ENCODE measurements at places on chromosomes 12 and 14.

DNA sequence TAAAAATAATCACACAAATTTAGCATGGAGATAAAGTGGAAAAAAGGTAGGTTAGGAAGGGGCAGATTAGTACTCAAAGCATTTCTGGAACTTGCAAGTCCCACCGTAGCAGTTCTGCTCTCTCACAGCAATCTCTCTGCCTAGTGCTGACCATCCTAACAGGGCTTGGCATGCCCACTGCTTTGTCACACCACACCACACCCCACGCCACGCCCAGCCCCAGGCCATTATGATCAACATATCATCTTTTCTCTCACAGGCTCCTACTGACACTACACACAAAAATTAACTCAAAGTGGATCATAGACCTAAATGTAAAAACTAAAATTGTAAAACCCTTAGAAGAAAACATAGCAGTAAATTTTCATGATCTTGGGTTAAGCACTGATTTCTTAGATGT, 273.7 kb downstream of the DAD1 start:
- no peak for DNase-seq

DNA sequence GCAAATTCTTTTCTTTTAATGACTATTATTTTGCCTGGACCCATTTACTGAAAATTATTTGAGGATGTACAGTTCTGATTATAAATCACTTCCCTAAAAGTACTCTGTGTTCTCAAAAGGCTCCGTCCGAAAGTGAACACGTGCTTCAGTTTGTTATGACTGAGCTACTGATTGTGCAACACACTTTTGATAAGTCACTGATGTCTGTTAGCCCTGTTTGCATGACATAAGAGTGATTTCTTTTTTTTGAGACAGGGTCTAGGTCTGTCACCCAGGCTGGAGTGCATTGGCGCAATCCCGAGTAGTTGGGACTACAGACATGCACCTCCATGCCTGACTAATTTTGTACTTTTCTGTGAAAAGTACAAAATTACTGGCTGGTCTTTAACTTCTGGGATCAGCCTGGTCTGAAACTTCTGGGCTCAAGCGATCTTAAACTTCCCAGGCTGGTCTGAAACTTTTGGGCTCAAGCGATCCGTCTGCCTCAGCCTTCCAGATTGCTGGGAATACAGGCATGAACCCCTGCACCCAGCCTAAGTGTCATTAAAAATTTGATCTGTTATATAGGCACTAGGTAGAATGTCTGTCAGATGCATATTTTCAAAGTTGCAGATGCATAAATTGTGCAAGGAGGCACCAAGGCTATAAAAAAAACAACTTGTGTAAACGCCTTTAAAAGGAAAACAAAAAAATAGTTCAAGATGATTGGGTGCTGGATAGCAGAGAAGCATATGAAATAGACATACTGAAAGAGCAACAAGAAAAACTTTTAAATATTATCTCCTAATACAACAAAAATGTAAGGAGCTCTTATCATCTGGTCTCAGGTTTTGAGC, 111.5 kb downstream of the SRGAP1 start:
- DNase-seq = no peak

DNA sequence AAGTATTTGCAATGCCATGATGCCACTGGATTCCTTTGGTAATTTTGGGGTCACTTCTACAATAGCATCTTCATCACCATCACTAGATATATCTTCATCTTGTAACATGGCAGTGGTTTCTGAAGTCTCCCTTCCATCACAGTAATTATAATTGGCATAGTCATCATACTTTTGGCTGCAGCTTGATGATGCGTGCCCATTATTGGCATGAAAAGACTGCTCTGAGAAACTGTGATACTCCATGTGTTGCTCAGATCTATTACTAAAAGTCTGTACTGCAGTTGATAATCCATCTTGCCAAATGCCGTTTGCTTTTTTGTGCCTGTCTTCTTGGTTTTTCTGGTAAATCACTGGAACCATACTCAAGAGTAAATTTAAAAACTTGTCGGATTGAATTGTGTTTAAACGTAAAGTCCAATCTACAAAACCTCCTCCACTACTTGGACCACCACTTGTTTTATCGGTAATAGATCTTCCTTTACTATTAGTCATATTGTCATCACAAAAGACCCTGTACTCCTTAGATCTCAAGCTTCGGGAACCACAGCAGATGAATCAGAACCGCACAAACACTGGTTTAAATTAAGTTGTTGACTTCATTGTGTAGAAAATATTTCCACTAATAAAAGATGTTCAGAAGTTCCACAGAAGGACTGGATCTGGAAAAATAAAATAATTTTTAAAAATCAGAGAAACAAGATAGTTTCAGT, 29.9 kb downstream of the SLC41A2 start:
- DNase-seq = no peak

DNA sequence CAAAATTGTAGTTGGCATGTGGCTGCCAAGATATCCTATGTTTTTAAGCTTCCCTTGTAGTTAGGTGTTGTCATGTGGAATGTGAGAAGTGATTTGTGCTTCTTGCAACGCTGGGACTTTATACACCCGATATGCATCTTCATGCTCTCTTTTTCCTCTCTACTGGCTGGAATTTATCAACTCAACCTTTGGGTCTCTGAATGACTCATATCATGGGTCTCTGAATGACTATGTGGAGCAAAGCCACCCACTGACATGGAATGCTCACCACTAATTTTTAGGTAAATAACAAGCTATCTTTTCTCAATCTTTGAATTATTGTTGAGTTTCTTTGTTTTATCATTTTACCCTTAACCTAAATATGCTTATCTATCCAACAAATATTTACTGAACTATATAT, 144.6 kb downstream of the ATP23 start:
- DNase-seq = no peak

- DNase-seq = no peak
Observed at GRCh38 chr14:74898694-74899093, 17.0 kb downstream of the DLST start.

- no peak for DNase-seq
Observed at GRCh38 chr14:69855180-69855832, 23.9 kb upstream of the SMOC1 start.

DNA sequence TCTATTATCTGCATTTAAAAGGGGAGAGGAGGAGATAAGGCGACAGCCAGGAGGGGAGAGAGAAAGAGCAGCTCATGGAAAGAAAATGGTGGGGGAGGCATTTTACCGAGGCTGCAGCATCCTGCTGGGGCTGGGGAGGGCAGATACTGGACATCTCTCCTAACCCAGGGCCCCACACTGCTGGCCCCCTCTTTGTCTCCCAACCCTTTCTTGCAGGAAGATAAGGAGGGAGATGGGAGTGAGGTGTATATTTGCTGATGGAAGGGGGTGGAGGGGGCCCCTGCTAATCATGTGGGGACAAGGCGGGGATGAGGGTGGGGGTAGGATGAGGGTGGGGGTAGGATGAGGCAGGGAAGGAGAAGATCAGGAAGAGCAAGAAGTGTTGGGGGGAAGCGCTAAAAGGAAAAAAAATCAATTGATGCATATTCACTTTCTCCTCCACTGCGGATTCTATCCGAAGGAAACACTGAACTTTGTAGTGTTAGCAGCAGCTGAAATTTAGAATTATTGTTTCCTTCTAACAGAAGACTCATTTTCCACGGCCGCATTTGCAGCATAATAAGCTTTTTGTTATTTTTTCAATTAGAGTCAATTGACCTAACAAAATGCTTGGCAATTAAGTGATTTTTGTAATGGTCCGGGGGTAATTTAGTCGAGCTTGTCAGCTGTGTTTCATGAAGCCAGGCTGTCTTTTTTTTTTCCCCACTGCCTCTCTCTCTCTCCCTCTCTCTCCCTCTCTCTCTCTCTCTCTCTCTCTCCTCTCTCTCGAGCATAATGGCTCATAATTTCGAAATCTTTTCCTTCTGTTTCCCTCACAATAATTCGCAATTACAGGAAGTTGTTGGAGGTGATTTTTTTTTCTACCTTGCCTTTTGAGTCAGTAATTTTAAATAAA, 1134.6 kb downstream of the BCL11B start:
- DNase-seq = no peak

DNA sequence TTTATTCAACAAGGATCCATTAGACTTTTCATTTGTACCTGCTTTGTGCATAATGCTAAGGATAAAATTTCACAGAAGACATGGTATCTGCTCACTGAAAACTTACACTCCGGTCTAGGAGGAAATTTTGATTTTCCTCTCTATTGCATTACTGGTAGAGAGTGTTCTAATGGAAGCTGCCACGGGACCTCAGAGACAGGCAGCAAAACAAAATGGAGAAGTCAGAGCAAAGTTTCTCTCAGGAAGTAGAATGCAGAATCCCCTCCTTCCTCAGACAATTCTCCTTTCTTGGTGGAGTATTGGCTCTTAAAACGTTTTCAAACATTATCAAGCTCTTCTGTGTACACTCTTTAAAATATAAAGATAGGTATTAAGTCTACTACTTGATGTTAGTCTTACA, 12.3 kb downstream of the CLEC2B start:
- no peak for DNase-seq

GRCh38 chr12:71896205-71896882, 42.3 kb upstream of the TPH2 start:
- DNase-seq = no peak

- DNase-seq = no peak
Observed at GRCh38 chr14:105343194-105343593, 28.6 kb downstream of the PACS2 start.

DNA sequence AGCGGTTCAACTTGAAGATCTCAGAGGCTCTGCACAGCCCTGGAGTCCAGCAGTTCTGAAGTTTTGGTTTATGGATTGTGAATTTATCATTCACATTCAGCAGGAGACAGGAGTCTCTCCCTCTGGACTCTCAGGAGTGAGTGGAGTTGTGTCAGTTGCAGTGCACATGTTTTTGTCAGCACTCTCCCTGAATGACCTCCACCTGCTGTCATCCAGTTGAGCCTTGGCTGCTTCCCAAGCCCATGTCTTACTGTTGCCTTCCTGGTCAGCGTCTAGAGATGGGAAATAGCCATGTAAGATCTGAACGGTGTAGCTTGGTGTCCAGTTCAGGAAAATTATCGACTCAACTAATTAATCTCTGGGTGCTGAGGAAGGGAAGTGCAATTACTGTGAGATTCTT, 133.2 kb downstream of the PRKCH start:
- DNase-seq = no peak

GRCh38 chr12:44002607-44003006, 166.7 kb downstream of the TMEM117 start:
- no peak for DNase-seq

DNA sequence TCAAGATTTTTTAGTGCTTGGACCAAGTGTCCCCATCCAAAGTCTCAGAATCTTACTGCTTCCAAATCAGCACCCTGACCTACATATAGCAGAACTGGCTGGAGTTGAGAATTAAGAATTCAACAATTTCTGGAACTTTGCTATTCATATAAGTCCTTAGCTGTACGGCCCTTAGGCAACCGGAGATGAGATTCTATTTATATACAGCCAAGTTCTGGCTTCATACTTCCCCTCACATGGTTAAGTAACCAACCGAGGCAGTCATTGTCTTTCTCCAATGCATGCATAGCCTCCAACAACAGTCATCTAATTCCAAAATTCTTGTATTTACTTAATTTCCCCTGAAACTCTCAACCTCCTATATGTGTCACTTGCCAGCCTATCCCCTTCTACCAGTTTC, 76.6 kb downstream of the SINHCAF start:
- no peak for DNase-seq

DNA sequence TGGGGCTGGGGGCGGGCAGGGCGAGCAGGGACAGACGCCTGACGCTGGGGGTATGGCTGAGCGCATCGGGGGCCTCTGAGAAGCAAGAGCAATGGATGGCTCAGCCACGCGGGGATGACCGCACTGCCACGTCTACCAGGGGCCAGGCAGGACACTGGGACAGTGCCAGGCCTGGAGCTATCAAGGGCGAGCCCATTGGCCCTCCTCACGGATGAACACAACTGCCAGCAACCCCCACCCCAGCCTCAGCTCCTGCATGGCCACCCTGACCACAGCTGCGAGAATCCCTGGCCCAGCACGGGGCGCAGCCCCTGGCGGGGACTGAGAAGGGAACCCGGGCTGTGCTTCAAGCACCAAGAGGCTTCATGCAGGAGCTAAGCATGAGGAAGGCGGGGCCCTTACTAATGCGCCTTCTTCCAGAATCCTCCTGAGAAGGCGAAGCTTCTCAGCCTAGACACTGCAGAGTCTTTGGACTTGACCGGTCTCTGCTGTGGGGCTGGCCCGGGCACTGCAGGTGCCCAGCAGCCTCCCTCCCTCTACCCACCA, 9.5 kb downstream of the ARL6IP4 start:
- no peak for DNase-seq

DNA sequence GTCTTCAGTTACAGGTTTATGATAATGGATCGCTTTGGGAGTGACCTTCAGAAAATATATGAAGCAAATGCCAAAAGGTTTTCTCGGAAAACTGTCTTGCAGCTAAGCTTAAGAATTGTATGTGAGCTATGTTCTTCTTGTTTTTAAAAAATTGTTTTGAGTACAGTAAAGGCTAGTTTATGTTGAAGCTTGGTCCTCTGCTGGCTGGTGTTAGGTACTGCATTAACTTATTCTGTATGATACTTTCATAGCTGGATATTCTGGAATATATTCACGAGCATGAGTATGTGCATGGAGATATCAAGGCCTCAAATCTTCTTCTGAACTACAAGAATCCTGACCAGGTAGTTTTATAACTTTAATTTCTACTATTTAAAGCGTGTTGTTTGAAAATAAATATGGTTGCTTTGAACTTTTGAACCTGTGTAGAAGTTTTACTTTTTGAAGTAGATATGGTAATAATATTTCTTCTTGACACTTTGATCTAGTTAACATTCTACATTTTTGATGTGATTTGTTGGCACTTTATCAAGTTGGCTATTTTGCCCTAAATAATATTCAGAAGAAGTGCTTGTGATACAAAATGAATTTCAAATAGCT, 55.7 kb downstream of the VRK1 start:
- no peak for DNase-seq

GRCh38 chr12:125185311-125185739, 120.1 kb downstream of the AACS start:
- DNase-seq = no peak

DNA sequence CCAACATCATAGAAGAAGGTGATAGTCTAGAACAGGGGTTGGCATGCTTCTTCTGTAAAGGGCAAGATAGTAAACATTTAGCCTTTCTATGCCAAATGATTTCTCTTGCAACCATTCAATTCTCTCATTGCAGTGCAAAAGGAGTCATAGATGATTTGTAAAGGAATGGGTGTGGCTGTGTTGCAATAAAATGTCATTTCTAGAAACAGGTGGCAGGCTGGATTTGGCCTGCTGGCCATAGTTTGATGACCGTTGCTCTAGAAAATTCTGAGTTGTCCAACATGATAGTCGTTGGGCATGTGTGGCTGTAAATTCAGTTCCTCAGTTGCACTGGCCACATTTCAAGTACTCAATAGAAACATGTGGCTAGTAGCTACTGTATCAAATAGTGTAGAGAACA, 21.7 kb downstream of the SMCO2 start:
- DNase-seq = no peak

DNA sequence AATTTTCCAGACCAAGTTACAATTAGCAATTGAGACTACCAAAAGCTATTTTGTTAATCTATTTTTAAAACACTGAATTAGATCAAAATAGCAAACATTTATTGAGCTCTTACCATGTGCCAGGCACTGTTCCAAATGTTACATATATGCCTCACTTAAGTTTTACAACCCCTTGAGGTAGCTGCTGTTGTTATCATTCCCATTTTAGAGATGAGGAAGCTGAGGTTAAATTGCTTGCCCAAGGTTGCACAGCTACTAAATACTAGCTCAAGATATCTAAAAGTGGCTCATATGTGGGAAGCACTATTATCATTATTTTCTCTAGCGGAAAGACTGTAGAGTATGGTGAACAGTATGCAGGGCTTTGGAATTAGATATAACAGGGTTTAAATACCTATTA, 19.5 kb upstream of the NAP1L1 start:
- DNase-seq = no peak

Data from stimulated activated naive CD4-positive, alpha-beta T cell treated with Interleukin-2 at 50 U/mL for 16 hours (primary cell).